GM03348 (cell line): ENCODE measurements at places on chromosomes 5 and 9.

GRCh38 chr5:71790433-71790832, 71.4 kb downstream of the CARTPT start:
- DNase-seq, result no peak

GRCh38 chr5:170773024-170773985, 10.2 kb upstream of the GABRP start:
- DNase-seq, result no peak

GRCh38 chr9:135214054-135214640, 126.7 kb downstream of the OLFM1 start:
- DNase-seq, result no peak

GRCh38 chr9:137465720-137466388, 6.7 kb upstream of the NSMF start:
- no peak for DNase-seq

- peak; percentile 52 for DNase-seq
These were observed 91.9 kb downstream of the FEM1C start for GRCh38 chr5:115452536-115453235.

DNA sequence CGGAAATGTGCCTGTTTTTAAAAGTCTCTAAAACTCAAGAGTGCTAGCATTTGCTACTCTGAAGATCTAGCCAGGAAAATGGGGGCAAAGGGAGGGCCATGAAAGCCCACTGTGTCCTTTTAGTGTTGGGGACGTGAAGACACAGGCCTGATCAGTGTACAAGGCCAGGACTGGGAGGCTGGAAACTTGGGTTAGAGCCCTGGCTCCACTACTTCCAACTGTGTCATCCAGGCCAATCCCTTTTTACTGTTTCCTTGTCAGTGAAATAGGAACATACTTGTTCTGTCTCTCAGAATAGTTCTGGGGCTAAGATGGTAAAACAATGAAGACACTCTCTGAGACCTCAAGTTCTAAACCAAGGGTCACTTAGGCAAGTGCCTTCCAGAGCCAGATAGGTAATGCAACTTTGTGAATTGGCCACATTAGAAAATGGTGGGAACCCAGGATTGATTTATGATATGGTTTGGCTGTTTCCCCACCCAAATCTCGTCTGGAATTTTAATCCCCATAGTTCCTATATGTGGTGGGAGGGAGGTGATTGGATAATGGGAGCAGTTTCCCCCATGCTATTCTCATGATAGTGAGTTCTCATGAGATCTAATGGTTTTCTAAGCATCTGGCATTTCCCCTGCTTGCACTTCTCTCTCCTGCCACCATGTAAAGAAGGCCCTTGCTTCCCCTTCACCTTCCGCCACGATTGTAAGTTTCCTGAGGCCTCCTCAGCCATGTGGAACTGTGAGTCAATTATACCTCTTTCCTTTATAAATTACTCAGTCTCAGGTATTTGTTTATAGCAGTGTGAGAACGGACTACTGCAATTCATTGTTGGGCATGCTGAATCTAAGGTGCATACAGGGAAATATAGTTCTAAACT, 30.4 kb upstream of the B4GALT1 start:
- no peak for DNase-seq

- no peak for DNase-seq
These were observed 94.1 kb upstream of the GLIS3 start for GRCh38 chr9:4393806-4394523.

DNA sequence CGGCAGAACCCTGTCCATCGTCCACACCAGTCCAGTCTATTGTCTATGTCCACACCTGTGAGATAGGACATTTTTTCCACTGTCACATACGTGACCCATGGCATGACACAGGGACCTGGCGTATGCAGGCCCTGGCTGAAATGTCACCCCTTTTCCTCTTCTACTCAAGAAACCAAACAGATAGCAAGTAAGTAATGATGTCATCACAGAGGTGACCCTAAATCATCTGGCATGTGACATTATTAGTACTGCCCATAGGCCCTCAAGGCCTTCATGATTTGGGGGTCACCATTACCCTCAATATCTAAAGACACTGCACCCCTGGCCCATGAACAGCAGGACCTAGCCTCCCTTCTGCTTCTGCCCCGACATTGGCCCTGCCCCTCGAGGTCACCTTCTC, 88.3 kb downstream of the LHX2 start:
- no peak for DNase-seq

DNA sequence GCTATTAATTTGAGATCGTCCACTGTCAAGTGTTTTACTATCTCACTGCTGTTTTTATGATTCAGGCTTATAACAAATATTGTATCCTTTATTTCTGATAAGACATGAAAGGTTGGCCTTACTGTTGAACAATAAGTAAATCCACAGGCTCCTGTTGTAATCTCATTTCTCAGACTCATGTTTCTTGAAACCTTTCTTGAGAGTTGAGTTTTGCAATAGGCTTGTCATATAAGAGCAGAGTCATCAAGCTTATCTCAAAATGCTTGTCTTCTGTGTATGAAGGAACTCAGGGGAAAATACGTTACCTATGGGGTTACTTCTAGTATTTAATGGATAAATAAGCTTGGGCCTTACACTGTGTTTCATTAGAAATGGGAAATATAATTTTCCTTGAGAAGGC, 9.2 kb upstream of the TLX3 start:
- DNase-seq, result no peak

GRCh38 chr9:27451207-27451797, 72.8 kb upstream of the IFNK start:
- DNase-seq, result no peak

GRCh38 chr9:69877852-69878514, 57.4 kb downstream of the CFAP95 start:
- DNase-seq, result peak; percentile 70

- DNase-seq, result no peak
These were observed 113.9 kb downstream of the ARRDC3 start for GRCh38 chr5:91269198-91269597.

GRCh38 chr9:114384836-114385396, 2.9 kb downstream of the AKNA start:
- DNase-seq, result no peak

GRCh38 chr9:130995086-130996011, 13.6 kb upstream of the LAMC3 start:
- peak; percentile 48 for DNase-seq

DNA sequence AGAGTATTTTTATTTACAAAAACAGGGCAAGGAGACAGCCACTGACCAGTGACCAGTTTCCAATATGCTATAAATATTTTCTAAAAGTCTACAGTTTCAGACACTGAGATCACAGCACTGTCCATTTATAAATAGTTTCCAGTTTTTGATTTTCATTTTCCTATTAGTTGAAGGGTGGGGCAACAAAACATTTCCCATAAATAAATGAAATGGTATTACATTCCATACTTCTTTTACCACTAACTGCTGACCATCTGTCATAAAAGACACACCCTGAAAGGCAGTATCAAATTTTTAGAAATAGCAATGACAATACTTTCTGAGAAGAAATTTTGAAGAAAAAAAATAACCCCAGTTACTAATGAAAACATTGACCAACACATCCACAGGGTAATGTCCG, 126.7 kb downstream of the ARSB start:
- peak; percentile 37 for DNase-seq

GRCh38 chr5:142979636-142980035, 209.5 kb downstream of the ARHGAP26 start:
- no peak for DNase-seq
